ENCODE measurements at places on chromosomes 1 and 21. TPM values are rescaled to one million over a fixed set of nuclear protein-coding genes. Genes with fewer than 3 reads are reported as not detected.

GRCh38 chr1:200970771-200971427 is 52.6 kb downstream of the KIF21B start:
- no peak for DNase-seq

DNA sequence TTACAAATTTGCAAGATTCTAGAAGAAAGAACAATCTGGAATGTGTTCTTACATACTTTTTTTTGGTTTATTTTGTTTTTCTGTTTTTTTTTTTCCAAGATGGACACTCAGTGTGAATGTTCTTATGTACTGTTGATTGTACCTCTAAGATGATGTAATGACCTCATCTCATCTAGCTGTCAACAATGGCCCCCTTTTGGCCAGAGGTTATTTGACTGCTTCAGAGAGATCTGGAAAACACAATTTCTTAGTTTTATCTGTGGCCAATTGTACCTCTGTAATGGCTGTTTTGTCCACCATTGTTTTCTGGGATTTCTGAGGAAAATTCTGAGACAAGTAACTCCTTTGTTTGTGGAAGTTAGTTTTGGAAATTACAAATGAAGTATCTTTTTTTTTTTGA is 38.9 kb downstream of the ST6GALNAC3 start:
- DNase-seq: no peak

DNA sequence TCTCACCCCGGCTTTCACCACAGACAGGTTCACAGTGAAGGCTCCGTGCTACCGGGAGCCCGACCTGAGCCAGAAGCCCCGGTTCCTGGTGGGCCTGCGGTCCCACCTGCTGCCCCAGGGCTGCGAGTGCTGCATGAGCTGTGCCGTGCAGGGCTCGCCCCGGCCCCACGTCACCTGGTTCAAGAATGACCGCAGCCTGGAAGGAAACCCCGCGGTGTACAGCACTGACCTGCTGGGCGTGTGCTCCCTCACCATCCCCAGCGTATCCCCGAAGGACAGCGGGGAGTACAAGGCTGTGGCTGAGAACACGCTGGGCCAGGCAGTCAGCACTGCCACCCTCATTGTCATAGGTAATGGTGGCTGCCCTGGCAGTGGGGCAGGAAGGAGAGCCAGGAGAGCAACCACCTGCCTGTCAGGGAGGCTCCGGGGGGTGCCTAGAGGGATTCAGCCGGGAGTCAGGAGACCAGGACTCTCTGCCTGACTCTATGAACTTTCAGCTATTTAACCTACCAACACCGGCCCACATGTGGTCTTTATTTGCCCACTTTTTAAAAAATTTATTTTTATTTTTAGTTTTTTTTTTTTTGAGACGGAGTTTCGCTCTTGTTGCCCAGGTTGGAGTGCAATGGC is 36.4 kb downstream of the IGFN1 start:
- no peak for DNase-seq

DNA sequence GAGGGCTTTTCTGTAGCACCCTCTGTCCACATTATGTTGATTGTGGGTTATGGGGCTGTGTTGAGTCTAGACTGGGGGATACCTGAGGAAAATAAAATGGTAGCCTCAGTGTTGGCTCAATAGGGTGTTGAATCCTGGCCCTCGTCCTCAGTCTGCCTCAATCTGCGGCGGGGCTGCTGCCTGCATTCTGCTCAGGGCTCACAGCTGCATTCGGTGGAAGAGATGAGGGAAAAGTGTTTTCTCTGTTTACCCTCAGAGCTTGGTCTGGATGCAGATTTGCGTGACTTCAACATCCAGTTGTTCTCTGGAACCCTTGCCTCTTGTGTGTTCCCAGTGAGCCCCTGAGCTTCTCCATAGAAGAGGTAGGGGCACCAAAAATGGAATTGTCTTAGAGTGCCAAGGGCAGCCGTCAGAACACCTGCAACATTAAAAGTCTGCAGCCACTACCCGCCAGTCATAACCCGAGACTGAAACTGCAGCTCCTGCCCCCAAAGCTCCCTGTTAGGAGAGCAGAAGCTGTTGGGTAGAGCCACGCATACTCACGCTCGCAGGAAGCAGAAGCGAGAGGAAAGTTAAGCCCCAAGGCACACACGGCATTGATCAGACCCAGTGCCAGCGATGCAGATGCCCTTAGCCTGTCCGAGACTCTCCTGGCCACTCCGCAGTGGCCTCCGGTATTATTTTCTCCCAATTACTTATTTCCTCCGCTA is 215.3 kb upstream of the C1orf174 start:
- DNase-seq: no peak

GRCh38 chr21:46357335-46357604 is 33.3 kb downstream of the PCNT start:
- no peak for DNase-seq

DNA sequence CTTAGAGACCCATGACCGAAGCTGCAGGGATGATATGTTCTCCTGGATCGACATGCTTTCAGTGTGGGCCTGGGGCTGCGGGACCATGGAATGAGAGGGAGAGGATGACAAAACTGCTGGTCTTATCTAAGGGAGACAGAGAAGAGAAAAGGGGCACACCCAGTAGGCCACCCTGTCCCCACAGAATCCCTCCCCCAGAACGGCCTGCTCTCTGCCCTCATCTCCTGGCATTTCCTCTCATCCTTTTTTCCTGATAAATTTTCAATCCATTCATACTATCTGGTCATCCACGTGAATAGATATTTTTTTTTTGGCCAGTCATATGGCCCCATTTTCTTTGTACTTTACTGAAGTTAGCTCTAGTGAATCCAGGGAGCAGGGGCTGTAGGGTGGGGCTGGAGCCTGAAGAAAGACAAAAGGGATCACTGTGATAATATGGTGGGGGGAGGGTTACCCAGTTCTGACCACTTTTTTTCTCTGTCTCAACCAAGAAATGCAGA is at the start of gene PKLR:
PKLR (minus strand) TSS at position 97 of the 500 bp plus-strand sequence; CDS start at position 54, 43 bp downstream.
- no peak for DNase-seq

- DNase-seq: no peak
These were observed at the start of gene KCNE1 for GRCh38 chr21:34511787-34512455. TSS of gene KCNE1 (minus strand) at chr21:34512210. CDS start at chr21:34449634, 62,576 bp downstream.

- DNase-seq: no peak
These were observed 81.1 kb downstream of the SIK1 start for GRCh38 chr21:43345746-43346409.

- DNase-seq: no peak
These were observed 117.2 kb upstream of the KCNJ15 start for GRCh38 chr21:38139380-38140168.

DNA sequence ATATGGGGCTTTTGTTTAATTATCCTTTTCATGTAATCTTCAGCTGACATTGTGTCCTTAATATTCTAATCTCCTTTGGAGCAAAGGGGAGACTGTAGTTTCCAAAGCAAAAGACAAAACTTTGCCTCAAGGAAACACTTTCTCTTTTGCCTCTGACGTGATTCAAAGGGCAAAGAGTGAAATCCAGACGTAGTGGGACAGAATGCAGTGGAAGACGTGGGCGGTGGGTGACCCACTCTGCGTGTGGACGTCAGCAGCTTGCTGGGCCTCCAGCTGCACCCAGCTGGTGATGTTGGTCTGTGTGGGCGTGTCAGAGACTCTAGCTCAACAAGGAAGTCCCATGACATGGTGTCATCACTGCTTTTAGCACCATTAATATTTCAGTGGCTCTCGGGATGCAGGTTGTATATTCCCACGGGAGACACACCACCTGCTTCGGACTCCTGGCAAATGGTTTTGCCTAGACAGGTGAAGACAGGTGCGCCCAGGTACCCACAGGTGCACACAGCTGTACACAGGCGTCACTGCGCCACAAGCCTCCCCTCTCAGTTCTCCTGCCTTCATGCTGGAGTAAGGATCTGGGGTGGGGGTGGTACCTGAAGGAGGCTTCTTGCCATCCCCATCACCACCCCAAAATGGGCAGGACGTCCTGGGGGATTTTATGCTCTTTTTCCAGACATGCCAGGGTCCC is 292.1 kb upstream of the VAMP3 start:
- no peak for DNase-seq

DNA sequence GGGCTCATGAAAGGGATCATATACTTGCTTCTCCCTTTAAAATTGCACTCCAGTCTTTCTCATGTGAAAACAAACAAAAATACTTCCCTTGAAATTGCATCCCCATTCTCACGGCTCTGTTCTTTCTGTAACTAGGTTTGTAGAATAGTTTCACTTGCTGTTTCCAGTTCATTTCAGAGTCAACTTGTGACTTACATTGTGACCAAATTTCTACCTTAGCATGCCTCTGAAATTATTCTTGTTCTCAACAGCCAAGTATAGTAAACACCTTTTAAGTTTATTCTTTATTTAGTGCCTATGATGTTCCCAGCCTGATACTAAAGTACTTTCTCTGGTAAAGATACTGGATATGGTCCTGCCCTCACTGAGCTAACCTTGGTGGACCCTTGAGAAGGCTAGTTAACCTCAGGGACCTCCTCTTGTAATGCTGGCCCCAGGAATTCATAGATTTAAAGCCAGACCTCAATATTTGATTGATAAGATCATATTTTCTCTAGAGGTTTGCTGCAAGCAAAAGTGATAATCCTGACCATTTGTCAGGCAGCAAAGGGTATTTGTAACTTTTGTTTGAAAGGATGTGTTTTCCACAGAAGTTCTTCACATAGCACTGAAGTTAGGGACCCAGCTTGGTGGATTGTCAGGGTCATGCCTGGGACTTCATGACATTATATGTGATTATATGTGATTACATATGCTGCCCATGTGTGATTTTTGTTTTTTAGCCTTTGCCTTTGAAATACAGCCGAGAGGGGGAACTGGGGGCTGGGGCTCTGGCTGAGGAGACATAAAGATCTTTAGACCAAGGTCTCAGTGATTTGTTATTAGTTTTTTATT is 29.6 kb downstream of the VANGL2 start:
- DNase-seq: no peak

- peak; percentile 10 for DNase-seq
These were observed 2.5 kb downstream of the SLC1A7 start for GRCh38 chr1:53139951-53140361.

DNA sequence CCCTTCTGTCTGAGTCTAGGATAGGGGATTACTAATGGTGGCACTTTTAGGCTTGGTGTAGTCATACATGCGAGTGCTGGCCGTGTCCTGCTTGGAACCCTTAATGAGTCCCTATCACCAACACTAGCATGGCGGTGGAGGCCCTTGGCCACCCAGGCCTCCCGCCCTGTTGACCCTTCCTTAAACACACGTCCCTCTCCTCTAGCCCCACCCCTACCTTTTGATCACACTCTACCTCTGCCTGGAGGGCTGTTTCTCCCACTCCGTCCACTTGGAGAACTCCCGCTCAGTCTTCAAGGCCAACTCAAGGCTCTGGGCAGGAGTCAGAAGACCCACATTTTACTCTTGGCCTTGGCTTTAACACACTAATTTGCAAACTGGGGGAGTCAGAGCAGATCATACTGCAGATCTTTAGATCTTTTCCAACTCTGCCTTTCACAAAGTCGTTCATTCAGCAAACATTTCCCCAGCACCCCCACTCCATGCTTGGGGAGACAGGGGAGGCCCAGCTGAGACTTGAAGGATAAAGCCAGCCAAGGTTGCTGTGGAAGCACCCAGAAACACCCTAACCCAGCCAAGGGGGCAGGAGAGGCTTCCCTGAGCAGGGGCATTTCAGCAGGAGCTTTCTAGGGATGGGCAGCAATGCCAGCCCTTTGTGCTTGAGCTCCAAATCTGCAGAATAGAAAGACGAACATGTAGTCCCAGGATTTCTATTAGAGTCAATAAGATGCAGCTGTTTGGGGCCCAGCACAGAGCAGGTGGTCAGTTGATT is 1.9 kb downstream of the PODN start:
- no peak for DNase-seq

- no peak for DNase-seq
These were observed 5.2 kb downstream of the LRRC7 start for GRCh38 chr1:69572921-69573320.

DNA sequence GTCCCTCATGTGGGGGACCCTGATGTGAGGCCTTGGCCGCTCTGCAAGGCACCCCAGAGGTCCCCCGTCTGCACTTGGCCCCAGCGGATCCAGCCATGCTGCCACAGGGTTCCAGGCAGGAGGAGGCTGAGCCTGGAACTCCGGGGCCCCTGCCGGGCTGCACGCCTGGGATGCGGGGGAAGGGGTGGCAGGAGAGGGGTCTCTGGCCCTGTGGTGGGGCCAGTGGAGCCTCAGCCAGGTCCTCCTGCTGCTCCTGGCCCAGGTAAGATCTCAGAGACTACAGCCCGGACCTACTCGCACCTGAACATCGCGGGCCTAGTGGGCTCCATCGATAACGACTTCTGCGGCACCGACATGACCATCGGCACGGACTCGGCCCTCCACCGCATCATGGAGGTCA is 12.9 kb downstream of the PFKL start:
- no peak for DNase-seq

- DNase-seq: no peak
These were observed 391.0 kb downstream of the PTPRC start for GRCh38 chr1:199029855-199030254.

- DNase-seq: no peak
These were observed 17.1 kb downstream of the BCAN start for GRCh38 chr1:156658945-156659574.

- no peak for DNase-seq
These were observed 2.7 kb downstream of the SCCPDH start for GRCh38 chr1:246726881-246727280.

GRCh38 chr1:93980320-93981273 is 71.4 kb upstream of the GCLM start:
- DNase-seq: no peak

Gene RORC
- total RNA-seq: not detected

Gene AK5
- total RNA-seq: 2.5 TPM

Gene S100A7
- total RNA-seq: not detected

Gene WDR26
- total RNA-seq: 59.7 TPM

Gene TDRD5
- not detected for total RNA-seq

Gene OR10R2
- not detected for total RNA-seq

Gene FRRS1
- 1.4 TPM for total RNA-seq

Gene PGLYRP4
- total RNA-seq: not detected

Gene RGS13
- total RNA-seq: not detected

Gene SLC2A5
- total RNA-seq: not detected

Gene PTGFRN
- 59.4 TPM for total RNA-seq

Gene PRAMEF13
- not detected for total RNA-seq
